NCI-H1092 (cell line): ENCODE measurements at places on chromosomes 12 and 14.
A peak's percentile ranks its signal among the peaks of the same experiment; 100 is the strongest.

DNA sequence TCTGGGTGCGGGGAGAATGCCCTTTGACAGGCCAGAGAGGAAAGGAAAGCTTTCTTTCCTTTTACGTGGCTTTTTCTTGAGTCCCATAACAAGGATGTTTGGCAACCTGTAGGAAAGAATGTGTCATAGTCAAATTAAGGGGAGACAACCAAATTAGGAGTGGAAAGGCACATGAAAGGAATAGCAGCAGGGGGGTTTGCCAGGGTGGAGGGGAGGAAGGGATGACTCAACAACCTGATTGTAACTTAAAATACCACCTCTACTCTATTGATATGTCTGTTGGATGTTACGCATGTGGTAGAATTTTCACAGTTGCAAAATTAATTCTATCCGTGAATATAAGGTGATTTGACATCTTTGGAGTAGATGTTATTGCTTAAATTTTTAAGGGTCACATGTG, 28.5 kb upstream of the MYBPC1 start:
- DNase-seq = no peak

GRCh38 chr12:90323217-90323616, 614.6 kb upstream of the ATP2B1 start:
- DNase-seq = no peak

DNA sequence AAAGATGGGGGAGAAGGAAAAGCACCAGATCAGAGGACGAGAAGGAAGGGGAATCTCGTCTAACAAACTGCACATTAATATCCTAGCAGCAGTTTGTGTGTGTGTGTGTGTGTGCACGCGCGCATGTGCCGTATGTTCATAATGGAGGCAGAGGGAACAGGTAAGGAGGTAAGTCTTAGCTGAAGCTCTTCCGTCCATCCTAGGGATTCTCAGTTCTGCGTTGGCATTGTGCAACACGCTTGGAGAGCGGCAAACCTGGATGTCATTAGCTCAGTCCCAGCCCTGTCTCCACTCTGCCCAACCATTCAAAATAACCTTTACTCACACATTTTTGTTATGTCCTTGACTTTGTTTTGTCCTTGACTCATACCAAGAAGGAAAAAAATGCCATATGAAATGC, 1.6 kb upstream of the C1R start:
- DNase-seq = no peak

- DNase-seq = no peak
Measured at GRCh38 chr14:104693482-104694431, 4.3 kb downstream of the INF2 start.

GRCh38 chr14:22509036-22509709, 79.9 kb downstream of the DAD1 start:
- no peak for DNase-seq

DNA sequence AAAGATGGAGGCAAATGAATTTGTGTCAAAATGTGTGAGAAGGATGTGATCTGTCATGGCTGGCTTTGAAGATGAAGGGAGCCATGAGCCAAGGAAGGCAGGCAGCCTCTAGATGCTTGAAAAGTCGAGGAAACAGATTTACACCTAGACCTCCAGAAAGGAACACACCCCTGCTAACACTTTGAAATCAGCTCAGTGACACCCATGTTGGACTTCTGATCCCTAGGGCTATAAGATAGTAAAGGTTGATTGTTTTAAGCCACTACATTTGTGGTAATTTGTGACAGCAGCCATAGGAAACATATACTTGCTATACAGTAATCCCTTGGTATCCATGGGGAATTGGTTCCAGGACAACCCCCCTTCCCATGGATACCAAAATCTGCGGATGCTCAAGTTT, 80.5 kb upstream of the DYRK2 start:
- no peak for DNase-seq

DNA sequence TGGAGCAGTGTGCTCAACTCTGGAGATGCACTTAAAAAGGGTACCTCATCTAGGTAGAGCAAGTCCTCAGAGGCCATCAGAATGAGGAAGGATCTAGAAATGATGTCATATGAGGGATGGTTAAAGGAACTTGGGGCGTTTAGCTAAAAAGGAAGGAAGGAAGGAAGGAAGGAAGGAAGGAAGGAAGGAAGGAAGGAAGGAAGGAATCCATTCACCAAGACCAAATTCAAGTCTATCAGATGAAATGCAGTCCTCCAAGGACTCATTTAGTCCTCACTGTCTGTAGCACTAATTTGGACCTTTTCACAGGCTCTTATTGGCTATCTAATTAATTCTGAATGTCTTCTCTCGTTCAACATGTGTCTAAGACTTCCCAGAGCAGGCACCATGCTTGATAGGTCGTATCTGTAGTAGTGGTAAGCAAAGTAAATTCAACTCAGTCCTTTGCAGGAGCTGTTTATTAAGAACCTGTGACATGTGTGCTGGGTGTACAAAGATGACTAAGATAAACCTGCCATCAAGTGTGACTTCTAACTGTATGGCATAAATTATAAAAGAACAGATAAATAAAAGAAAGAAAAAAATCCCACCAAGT, 63.5 kb downstream of the LLPH start:
- no peak for DNase-seq

DNA sequence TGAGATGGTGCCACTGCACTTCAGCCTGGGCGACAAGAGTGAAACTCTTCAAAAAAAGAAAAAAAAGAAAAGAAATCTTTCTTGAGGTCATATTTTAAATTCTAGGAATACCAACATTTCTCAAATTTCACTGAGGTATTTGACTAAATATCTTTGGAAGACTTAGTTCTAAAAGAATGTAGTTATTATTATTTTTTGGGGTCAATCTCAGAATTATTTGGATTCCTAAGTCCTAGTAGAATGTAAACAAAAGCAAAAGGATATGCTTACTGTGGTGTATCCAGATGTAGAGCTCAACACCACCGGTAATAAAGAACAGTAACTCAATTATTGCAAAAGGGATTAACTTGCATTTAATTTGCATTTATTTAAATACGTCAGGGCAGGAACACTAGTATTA, 25.0 kb downstream of the PRICKLE1 start:
- no peak for DNase-seq

GRCh38 chr14:78248501-78249090, 78.4 kb downstream of the NRXN3 start:
- DNase-seq = peak; percentile 43

DNA sequence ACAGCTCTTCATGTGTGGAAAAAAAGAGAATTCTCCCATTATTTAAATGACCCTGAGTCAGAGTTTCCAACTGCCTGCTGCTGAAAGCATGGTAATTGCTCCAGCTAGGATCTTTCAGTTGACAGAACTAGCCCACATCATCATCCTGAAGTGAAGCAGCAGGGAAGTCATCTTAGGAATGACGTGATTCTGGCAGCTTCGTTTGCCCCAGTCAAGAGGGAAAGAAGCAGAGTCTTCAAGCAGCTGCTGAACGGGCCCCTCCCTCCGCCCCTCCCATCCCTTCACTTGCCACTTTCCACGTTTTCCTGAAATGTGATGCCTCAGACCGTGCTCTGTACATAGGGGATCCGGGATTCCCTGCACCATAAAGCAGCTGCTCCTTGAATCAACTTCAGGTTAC, 455.0 kb upstream of the TMEM132C start:
- DNase-seq = no peak

DNA sequence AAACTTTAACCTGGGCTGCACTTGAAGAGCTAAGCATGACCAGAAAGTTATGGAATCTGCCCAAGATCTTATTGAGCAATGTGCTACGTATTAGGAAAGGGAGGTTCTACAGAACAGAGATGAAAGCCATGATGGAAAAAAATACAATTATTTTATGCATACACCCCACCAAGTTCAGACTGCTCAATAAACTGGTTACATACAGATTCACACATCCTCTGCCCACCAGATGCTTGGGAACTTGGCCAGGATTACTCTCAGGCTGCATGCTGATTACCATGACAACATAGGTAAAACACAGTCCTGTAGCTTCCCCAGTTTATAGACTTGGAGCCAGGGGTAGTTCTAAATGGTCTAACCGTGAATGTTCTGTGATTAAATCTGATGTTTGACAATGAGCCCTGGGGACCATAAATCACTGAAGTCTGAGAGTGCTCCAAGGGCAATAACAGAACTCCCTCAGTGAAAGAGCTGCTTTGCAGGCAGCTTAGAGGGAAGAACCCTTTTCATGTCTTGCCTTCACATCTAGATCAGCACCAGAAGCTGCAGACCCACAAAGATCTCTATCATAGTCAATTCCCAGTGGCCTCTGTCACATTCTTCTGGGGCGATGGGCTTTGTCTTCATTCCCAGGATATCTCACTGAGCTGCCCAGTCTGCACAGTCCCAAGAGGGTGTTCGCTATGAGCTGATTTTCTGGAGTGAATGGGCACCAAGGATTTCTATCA, 232.2 kb downstream of the EMP1 start:
- peak; percentile 16 for DNase-seq

DNA sequence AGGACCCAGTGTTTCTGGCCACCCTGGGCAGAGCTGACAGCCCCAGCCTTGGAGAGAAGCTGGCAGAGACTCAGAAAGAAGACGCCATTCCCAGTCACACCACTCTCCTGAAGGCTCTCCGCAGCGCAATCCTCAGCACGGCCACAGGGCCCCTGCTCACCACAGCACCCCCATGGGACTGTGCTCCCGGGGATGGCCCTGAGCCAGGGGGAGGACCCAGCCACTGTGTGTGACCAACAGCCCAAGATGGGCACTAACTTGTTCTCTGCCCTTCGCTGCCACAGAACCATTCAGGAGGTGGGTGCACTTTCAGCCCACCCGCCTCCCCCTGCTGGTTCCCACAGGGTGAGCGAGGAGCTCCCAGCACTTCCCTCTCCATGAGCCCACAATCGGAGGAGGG, 57.1 kb downstream of the CCNK start:
- no peak for DNase-seq

DNA sequence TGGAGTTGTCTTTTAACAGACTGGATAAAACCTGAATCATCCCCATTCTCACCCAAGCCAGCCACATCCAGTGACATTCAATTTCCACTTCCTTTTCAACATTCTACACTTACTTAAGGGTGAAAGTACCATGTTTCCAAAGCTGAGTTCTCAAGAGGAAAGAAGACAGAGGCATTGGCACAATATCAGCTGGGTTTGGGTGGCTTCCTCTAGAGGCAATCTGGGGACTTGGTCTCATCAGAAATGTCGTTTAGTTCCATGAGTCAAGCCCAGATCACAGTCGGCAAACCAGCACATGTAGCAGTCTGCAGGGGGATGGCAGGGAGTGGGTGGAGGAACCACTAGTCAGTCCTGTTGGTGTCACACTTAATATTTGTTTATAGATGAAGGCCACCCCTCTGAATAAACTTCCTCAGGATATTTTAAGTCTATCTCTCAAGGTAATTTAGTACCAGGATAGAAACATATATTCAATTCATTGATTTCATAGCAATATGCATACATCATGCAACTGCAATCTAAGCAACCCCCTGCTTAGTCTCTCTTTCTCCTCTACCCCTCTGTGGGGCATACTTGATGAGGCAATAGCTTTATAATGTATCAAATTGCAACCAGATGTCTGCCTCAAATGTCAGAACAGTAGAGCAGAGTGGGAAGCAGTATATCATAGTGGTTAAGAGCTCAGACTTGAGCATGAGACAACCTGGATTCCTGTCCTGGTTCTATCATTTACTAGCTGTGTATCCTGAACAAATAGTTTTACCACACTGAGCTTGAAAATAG, 3.0 kb downstream of the SRRM4 start:
- DNase-seq = no peak

- no peak for DNase-seq
Measured at GRCh38 chr14:33964599-33965317, 13.9 kb upstream of the EGLN3 start.

DNA sequence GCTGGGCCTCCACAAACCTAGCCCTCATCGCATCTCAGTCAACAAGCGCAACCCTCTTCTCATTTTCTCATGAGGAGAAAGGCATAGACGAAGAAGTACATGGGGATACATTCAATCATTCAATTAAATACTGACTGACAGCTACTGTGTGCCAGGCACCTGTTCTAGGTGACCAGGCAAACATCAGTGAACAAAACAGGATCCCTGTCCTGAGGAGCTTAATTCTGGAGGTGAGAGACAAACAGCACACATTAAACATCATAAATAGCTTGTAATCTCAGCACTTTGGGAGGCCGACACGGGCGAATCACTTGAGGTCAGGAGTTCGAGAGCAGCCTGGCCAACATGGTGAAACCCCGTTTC, 362 bp upstream of the ACYP1 start:
- DNase-seq = no peak

DNA sequence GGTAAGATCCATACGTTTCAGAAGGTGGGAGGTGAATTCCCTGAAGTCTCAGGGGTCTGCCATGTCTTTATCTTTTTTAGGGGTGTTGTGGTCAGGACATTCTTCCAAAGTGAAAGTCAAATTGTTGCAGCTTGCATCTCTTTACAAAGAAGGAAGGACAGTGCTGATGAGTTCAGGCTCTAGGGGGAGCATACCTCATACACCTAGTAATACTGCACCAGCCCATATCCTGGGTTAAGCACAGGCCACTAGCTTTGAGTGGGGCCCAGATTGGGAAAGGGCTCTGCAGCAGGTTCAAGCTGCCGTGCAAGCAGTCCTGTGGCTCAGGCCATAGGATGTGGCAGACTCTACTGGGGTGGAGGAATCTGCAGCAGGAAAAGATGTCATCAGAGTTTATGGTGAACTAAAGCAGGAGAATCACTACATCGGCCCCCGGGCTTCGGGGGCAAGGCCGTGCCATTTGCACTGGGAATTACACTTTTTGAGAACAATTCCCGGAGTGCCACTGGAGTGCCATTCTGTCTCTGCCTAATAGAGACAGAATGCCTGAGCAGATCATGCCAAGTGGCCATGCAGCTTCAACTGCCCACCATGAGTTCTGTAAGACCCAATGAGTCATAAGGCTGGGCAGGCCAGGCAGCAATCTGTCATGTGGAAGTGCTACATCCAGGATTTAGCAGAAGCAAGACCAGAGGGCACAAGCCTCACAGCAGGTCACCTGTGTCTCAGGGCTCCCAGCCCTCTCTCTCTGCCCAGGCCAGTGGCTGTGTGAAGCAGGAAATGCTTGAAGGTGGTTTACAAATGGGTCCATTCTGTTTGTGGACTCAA, 32.3 kb downstream of the DIO3 start:
- no peak for DNase-seq
